Thyroid gland (tissue), 4 donors: ENCODE measurements at places on chromosomes 1 and 21.
A peak's percentile ranks its signal among the peaks of the same experiment; 100 is the strongest.

GRCh38 chr1:53110370-53111072, 31.9 kb downstream of the SLC1A7 start:
- H3K27me3 ChIP-seq, result no peaks in the 10 kb centered on the region
- H3K4me3 ChIP-seq, result no peak overlapping the region
- DNase-seq, result no peak
- no peaks in the 10 kb centered on the region for H3K36me3 ChIP-seq
- no peaks in the 10 kb centered on the region for H3K4me1 ChIP-seq

DNA sequence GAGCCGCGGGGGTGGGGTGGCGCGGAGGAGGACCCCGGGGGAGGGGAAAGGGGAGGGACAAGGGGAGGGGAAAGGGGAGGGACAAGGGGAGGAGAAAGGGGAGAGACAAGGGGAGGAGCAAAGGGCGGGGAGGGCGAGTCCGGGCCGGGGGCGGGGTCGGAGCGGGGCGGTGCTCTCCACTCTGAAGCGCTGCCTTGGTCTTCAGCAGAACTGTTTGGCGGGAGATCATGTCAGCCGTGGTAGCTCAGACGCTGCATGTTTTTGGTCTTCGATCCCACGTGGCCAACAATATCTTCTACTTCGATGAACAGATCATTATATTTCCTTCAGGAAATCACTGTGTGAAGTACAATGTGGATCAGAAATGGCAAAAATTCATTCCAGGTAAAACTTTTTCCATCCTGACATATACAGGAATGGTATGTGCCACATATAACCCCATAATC, 420 bp downstream of the CFAP57 start:
- peak overlapping the region; percentile 72 for H3K4me3 ChIP-seq
- H3K4me1 ChIP-seq, result peaks cover 12% of the 10 kb centered on the region
- H3K27me3 ChIP-seq, result no peaks in the 10 kb centered on the region
- peak overlapping the region; percentile 43 for H3K27ac ChIP-seq
- peaks cover 16% of the 10 kb centered on the region for H3K36me3 ChIP-seq

DNA sequence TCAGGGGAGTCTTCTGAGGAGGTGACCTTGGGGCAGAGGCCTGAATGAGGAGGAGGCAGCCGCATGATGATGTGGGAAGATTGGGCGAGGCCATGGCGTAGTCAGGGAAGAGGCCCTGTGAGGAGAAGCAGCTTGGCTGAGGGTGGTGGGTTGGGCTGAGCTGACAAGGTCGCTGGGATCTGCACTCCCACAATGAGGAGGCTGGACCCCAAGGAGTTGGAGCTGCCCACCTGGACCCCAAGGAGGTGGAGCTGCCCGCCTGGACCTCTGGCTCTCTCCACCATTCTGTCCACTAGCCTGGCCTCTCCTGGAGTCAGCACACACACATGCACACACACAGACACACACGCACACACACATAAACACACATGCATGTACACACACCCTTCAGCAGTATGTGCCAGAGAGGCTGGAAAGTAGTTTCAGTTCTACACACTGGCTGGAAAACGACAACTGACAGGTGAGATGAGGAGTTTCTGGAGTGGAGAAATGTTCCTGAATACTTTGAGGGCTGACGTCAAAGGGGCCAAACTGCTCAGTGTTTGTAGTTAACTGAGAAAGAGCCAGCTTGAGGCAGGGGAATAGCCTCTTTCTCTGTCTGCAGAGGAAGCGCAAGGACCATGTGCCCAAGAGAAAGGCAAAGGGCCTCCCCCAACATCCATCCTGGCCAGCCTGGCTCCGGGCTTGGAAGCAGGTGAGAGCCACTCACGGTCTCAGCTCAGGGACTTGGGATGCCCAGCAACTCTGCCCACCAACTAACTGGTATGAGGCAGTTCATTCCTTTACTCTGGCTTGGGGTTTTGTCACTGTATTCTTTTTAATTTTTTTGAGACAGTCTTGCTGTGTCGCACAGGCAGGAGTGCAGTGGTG, 7.1 kb downstream of the SMPDL3B start:
- no peaks in the 10 kb centered on the region for H3K27me3 ChIP-seq
- no peak for DNase-seq
- no peaks in the 10 kb centered on the region for H3K4me1 ChIP-seq
- H3K27ac ChIP-seq, result no peak overlapping the region
- H3K4me3 ChIP-seq, result no peak overlapping the region
- H3K36me3 ChIP-seq, result no peaks in the 10 kb centered on the region

- peak; percentile 61 for DNase-seq
- H3K36me3 ChIP-seq, result no peaks in the 10 kb centered on the region
- no peak overlapping the region for H3K4me3 ChIP-seq
- no peaks in the 10 kb centered on the region for H3K4me1 ChIP-seq
- H3K27ac ChIP-seq, result no peak overlapping the region
- no peaks in the 10 kb centered on the region for H3K27me3 ChIP-seq
These were observed 6.0 kb upstream of the UBL4B start for GRCh38 chr1:110106013-110106941.

GRCh38 chr1:83508485-83509151, 490.3 kb downstream of the TTLL7 start:
- peak; percentile 38 for DNase-seq
- peaks cover 23% of the 10 kb centered on the region for H3K4me1 ChIP-seq

DNA sequence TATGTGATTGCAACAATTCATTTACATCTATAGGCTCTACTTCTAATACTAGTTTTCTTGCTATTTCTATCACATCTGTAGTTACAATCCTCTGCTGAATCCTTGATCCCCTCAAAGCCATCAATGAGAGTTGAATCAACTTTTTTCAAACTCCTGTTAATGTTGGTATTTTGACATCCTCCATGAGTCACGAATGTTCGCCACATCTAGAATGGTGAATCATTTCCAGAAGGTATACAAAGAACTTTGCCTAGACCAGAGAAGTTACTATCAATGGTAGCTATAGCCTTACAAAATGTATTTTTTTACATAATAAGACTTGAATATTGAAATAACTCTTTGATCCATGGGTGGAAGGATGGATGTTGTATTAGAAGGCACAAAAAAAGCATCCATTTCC, 110.0 kb downstream of the AMY1C start:
- no peaks in the 10 kb centered on the region for H3K27me3 ChIP-seq
- no peak overlapping the region for H3K4me3 ChIP-seq
- H3K4me1 ChIP-seq, result no peaks in the 10 kb centered on the region
- DNase-seq, result no peak
- no peak overlapping the region for H3K27ac ChIP-seq

- no peak overlapping the region for H3K4me3 ChIP-seq
- H3K27me3 ChIP-seq, result no peaks in the 10 kb centered on the region
- H3K4me1 ChIP-seq, result peaks cover 28% of the 10 kb centered on the region
- peak overlapping the region; percentile 1 for H3K27ac ChIP-seq
- DNase-seq, result no peak
These were observed 6.0 kb downstream of the TRIT1 start for GRCh38 chr1:39877231-39877778.

DNA sequence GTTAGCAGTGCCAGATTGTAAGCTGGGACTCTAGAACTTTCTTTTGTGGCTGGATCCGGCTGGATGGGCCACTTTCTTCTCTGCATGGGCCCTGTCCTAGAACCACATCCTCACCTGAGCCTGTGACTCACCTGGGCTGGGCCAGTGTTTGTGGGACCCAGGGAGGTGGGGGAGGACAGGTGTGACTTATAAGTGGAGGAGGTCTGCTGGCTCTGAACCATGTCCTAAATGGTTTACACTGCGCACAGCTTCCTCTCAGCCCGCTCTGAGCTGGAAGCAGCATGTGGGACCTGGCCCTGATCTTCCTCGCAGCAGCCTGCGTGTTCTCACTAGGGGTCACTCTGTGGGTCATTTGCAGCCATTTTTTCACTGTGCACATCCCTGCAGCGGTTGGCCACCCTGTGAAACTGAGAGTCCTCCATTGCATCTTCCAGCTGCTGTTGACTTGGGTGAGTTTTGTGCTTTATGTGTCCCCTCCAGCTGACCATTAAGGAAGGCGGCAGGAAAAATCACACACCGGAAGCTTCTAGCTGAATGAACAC, at the start of gene AADACL3:
Gene AADACL3, plus strand, starts transcription at position 215 of the 542 bp plus-strand sequence. Its CDS starts 67 bp downstream, at position 282.
- no peak for DNase-seq
- no peaks in the 10 kb centered on the region for H3K36me3 ChIP-seq
- no peak within 1 kb of the TSS for H3K4me3 ChIP-seq
- H3K27ac ChIP-seq, result no peak within 1 kb of the TSS
